ENCODE measurements at places on chromosomes 5 and 9.

- no peak for DNase-seq
These were observed 90.6 kb downstream of the AUH start for GRCh38 chr9:91271156-91271555.

GRCh38 chr5:129082225-129083136 is 12.1 kb upstream of the ISOC1 start:
- no peak for DNase-seq

- no peak for DNase-seq
These were observed 46.8 kb downstream of the GALNT12 start for GRCh38 chr9:98854266-98854665.

GRCh38 chr5:10505517-10506095 is 58.3 kb upstream of the ANKRD33B start:
- DNase-seq = no peak

DNA sequence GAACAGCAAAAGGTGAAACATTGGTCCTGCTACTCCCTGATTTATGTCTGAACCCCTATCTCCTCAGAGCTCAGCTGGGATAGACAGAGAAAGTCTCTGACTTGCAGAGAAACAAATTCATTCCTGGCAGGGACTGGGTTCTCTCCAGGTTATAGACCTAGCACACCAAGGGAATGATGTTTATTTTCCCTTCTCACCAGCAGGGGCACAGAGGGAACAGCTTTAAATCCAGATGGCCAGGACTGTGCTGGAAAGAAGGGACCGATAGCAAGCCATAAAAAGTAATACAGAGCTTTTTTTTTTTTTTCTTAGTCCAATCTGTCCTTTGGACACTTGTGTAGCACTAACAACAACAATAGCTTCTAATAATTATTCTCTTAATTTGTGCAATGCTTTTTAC is 141.1 kb upstream of the C9orf72 start:
- no peak for DNase-seq

DNA sequence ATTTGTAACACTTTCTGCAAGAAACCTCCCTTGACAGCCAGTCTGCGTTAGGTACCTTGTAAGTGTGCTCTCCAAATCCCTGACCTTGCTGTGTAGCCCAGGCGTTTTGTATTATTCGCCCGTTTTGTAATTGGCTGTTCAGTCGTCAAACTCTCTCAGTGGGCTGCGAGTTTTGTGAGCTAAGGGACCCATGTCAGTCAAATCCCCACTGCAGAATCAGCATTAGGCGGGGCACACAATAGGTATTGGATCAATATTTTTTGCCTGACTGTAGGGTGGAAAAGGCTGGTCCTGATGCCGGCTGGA is 665 bp downstream of the DNAJC18 start:
- no peak for DNase-seq

GRCh38 chr9:68546596-68547390 is 6.1 kb upstream of the TMEM252 start:
- DNase-seq = peak; percentile 83

DNA sequence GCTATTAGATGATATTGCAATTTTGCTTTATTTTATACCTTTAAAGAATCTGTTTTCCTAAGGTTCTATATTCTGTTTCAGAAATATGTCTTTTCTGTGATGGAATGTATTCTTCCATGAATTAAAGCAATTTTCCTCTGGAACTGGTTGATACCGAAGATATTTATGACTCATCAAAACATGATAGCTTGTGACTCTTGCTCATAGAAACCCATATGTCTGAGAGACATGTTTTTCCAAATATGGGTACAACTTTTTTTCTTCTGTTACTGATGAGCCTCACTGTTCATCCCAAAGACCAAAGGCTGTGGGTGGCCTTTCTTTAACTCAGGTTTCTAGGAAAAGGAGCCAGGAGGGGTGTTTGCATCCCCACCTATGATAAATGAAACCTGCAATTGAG is 126.1 kb upstream of the PAPPA start:
- DNase-seq = no peak

GRCh38 chr9:86941197-86941596 is 6.1 kb downstream of the GAS1 start:
- no peak for DNase-seq

DNA sequence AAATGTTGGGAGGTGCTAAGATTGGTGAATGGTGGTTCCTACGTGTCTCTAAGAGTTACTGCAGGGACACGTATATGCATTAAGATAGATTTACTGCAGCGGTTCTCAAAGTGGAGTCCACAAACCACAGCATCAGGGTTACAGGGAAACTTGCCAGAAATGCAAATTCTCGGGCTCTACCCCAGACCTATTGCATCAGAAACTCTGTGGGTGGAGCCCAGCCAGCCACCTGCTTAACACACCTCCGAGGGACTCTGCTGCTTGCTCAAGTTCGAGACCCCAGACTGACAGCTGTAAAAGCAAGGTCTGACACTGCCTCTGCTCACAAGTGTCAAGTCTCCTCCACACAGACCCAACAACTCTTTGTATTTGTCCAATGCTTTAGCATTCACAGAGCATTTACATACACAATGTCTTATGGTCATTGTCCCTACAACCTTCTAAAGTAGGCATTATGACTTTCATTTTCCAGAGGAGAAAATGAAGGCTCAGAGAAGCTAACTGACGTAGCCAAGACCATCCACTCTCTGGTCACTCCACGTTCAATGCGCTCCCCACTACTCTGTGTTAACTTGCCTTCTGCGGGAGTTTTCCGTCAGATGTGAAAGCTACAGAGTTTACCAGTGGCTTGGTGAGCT is 48.8 kb downstream of the HSD17B3 start:
- no peak for DNase-seq

DNA sequence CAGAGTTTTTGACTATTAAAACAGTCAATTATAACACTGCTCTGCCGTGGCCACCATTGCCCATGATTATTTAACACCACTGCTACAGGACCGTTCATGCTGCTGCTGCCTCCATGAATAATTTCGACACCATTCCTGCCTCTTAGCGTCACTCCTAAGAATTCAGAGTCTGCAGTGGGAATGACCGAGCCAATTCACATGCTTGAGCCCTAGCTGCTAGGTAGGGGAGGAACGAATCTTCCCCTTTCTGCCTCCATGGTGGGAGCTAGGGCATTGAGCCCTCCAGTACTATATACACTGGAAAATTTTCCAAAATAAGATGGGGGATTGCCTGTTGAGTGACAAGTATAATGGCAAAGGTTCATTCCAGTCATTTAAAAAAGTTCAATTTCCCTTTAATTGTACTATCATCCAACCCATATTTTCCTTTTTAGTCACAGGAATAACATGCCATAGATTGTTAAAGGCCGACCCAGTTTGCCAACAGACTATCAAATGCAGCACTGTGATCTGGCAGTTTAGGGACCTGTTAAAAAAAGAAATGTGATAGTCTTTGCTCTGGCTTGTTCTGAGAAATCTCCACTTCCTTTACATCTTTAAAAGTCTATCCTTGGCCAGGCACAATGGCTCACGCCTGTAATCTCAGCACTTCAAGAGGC is 13.5 kb upstream of the B4GALT1 start:
- no peak for DNase-seq

- no peak for DNase-seq
These were observed 30.6 kb upstream of the PPP1R2B start for GRCh38 chr5:156819537-156819936.

DNA sequence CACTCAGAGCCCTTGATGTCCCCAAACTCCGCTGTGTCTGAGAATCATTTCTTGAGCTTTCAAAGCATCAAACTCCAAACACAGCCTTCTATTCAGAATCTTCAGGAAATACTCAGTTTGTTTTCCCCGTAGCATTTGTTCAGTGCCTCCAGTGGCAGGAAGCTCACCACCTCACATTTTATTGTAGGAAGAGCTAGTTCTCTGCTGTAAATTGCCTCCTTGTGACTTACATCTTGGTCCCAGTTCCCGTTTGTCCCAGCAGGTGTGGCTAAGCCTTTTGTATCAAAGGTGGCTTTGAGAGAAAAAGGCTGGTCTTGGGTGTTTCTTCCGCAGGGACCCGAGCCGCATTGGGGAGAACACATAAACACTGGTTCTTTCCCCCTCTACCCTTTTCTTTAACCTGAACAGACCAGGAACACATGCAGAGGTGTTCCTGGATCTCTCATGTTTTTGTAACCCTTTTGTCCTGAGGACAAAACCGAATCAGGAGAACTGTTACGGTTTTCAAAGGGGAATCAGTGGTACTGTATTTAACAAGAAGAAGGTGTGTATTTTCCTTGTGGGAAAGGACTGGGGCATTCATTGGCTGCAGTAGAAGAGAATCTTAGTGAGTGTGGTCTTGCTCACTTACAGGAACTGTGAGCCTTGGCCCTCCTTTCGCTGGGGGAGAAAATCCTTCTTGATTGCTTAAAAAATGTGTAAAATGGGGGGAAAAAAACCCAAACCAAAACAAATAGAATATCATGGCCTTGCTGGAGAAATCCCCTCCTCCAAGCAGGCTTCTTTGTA is 1.9 kb downstream of the OSMR start:
- DNase-seq = no peak

DNA sequence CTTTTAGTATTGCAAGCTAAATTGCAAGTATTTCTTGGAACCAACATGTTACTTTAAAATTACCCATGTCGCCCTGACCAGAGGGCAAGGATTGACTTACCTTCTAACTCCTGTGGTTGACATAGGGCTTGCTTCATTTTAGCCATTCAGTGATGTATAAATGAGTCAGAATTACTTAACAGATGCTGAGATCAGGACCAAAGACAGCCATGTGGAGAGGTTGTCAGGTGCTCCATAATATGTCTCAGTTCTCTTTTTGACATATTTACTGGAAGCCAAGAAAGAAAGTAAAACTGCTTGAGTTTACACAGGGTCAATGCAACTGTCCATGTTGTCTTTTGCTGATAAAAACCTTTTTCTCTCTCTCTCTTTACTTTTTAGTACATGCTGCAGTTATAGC is 33.2 kb downstream of the F2RL2 start:
- DNase-seq = peak; percentile 65

DNA sequence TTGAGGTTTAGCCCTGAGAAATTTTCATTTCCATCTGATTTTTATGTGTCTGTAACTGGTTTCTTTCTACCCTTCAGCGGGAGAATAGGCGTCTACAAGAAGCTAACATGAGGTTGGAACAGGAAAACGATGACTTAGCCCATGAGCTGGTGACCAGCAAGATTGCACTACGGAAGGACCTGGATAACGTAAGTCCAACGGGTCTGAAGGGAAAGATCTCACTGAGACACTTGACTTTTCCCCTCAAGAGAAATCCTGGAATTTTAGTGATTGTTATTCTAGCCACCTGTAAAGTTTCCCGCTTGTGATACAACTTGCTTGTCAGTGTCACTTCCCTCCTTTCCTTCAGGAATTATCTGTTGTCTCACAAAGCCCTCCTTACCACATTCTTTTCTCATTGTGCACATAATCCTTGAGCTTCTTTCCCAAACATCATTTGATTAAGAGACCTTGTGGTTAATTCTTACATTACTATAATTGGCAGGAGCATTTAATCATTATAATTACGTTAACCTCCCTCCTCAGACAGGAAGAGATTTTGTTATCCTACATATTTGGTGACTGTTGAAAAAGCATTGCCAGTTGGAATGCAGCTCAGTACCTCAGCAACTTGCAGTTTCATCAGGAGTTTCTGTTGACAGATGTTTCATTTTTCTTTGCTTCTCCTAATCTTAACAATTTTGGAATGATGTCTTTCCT is 56.9 kb downstream of the GPR21 start:
- DNase-seq = no peak

GRCh38 chr5:34005681-34006080 is 2.2 kb downstream of the AMACR start:
- DNase-seq = no peak

GRCh38 chr5:90885180-90885868 is 326.7 kb downstream of the ADGRV1 start:
- DNase-seq = no peak

- DNase-seq = no peak
These were observed 21.6 kb downstream of the RAB14 start for GRCh38 chr9:121179930-121180681.

- DNase-seq = no peak
These were observed 62.3 kb downstream of the THBS4 start for GRCh38 chr5:80097451-80097850.

- DNase-seq = no peak
These were observed 83.4 kb downstream of the ADRB2 start for GRCh38 chr5:148909766-148910165.

DNA sequence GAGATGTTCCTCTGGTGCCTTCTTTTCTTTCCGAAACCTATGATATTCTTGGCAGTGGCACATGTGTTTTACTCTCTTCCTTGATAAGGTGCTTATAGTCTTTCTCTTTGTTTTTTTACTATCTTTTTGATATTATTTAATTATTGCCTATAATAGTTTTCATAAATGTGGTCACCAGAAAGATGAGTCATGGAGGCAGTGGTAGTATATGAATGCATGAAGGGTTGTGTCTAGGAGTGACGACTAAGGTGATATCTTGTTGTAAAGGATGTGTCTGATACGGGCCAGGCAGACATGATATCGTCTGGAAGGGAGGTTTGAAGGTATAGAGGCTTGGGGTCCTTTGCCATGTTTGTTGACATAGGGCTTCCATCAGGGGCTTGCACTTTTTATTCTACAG is 36.8 kb downstream of the SLC44A1 start:
- DNase-seq = no peak

GRCh38 chr5:151191661-151192060 is 32.2 kb downstream of the CCDC69 start:
- no peak for DNase-seq

DNA sequence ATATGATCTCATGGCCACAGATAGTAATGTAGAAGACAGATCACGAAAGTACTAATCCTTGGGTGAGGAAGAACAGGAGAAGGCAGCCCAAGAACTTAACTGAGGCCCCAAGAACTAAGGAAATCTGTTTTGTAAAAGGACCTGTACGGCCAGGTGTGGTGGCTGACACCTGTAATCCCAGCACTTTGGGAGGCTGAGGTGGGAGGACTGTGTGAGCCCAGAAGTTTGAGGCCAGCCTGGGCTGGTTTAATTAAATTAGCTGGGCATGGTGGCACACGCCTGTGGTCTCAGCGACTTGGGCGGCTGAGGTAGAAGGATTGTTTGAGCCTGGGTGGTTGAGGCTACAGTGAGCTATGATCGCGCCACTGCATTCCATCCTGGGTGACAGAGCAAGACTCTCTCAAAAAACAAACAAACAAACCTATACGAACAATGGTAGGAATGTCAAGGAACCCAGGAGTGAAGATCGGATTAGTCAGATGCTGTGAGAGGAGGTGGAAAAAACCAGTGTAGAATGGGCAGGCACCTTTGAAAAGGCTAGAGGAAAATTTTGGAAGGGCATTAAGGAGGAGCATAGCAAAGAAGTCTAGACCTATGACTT is 283.8 kb upstream of the DMRT1 start:
- no peak for DNase-seq

DNA sequence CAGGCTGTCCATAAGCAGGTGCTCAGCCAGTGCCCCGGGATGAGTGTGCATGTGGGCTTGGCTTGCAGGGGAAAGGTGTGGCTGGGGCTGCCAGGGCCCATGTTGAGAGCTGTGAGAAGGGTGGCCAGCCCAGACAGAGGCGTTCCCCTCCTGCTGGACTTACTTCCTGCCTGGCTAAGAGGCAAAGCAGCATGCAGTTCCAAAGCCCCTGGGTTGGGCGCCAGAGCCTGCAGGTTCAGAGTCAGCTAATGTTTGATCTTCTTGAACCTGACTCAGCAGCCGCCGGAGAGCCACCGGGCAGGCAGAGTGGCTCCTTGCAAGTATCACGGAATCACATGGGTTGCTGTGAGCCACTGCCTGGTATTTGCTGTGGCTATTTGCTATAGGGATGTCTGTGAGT is 168.4 kb upstream of the MAP1B start:
- DNase-seq = no peak

GRCh38 chr9:101440714-101441230 is 5.2 kb upstream of the ALDOB start:
- no peak for DNase-seq

Data from GM12864 (cell line).